ENCODE measurements at places on chromosomes 2 and 18.
A peak's percentile ranks its signal among the peaks of the same experiment; 100 is the strongest.

- no peak for DNase-seq
These were observed 220.6 kb upstream of the LRRTM1 start for GRCh38 chr2:80525152-80525551.

DNA sequence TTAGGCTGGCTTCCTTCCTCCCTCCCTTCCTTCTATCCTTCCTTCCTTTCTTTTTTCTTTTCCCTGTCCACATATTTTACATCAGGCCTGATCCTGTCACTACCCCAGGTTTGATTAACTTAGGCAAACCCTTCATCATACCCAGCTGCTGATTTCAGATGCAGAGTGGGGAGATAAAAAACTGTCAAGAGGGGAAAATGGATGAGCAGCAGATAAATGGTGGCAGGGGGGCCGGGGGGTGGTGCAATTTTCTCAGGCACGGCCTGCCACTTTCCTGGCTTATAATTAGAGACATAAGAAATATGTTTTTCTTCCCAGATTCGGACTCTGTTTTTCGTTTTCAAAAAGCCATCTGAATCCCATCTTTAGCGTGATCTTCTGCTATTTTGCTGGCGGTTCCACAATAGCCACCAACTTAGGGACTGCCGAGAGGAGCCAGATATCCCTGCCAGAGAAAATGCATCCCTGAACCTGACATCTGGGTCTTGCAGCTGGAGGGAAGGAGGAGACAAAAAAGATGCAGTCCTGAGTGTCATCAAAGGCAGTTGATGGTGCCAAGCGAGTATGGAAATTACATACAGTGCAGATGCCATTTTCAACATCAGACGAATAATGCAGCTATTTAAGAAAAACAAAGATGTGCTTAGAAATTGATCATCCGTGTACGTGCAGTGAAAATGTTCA lies 49.9 kb downstream of the CXCR4 start:
- DNase-seq, result no peak

DNA sequence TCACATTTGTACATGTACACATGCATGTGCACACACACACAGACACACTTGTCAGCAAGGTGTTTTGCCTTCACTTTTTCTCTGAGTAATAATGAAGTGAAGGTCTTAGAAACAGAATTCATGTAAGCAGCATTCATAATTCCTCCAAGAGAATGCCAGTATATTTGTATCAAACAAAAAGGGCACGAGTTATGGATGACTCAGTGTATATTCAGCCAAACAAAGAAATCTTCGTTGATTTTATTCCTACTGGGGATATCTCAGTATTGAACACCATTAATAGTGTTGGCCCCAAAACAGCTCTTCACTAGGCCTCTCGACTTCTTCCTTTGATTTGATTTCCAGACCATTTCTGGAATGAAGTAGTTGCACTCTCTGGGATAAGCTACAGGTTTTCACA lies 125.3 kb downstream of the PIK3C3 start:
- DNase-seq, result no peak

GRCh38 chr2:157786663-157787363 lies 89.3 kb downstream of the ACVR1 start:
- DNase-seq, result no peak

GRCh38 chr2:149331023-149331400 lies 625 bp downstream of the LYPD6 start:
- no peak for DNase-seq

GRCh38 chr2:144117086-144117485 lies 402.8 kb downstream of the ZEB2 start:
- DNase-seq, result no peak

DNA sequence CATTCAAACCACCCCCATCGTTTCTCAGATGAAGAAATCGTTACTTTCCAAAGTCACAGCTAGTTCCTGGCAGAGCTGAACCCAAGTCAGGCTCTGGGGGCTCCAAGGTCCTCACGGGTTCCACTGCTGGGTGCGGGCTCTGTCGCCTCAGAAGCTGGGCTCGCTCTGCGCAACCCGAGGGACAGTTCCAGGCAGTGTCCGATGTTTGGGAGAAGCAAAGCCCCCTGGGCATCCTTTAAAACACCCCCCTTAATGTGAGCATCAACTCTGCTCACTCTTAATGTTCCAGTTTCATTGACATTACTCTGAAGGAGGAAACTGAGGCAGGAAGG lies 796 bp downstream of the AOX1 start:
- no peak for DNase-seq

DNA sequence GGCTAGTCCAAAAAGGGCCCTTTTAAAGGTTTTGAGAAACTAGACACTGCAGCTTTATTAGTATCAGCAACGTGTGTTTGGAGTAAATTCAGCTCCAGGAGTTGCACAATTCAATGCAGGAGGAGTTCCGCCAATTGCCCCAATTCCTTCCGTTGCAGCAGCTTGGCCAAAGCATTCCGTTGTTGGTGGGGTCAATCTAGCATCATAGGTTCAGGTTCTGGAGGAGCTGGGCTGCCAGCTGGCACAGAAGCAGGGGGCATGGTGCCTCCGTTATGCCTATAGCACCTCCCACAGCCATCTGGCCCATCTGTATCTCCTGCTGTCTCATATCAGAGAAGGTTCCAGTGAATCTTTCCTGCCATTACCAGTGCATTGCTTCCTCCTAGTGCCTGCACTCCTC lies 55.4 kb downstream of the REL start:
- no peak for DNase-seq

DNA sequence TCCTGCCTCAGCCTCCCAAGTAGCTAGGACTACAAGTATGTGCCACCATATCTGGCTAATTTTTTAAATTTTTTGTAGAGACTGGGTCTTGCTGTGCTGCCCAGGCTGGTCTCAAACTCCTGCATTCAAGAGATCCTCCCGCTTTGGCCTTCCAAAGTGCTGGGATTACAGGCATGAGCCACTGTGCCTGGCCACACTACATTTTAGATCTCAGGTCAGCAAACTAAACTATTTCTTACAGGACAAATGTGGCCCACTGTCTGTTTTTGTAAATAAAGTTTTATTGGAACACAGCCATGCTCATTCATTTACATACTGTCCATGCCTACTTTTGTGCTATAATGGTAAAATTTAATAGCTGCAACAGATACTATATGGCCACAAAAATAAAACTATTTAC lies 17.8 kb downstream of the INO80D start:
- no peak for DNase-seq

DNA sequence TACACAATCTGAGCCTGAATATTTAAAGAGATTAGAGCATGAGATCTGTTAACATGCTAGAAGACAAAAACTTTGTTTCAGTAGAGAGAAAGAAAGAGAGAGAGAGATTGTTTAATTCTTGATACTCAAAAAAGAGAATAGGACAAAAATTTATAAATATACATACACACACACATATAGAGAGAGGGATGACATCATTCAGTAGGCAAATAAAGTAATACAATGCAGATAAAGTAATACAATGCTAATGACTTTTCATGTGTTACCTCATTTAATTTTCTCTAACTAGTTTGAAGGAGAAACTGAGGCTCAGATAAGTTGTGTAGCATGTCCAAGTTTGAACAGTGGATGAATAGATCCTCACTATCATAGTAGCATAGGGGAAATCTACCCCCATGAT lies 286.4 kb downstream of the CMPK2 start:
- no peak for DNase-seq

GRCh38 chr2:132404056-132404455 lies 12.5 kb upstream of the GPR39 start:
- no peak for DNase-seq

GRCh38 chr2:13537771-13538349 lies 821.1 kb downstream of the TRIB2 start:
- DNase-seq, result no peak

DNA sequence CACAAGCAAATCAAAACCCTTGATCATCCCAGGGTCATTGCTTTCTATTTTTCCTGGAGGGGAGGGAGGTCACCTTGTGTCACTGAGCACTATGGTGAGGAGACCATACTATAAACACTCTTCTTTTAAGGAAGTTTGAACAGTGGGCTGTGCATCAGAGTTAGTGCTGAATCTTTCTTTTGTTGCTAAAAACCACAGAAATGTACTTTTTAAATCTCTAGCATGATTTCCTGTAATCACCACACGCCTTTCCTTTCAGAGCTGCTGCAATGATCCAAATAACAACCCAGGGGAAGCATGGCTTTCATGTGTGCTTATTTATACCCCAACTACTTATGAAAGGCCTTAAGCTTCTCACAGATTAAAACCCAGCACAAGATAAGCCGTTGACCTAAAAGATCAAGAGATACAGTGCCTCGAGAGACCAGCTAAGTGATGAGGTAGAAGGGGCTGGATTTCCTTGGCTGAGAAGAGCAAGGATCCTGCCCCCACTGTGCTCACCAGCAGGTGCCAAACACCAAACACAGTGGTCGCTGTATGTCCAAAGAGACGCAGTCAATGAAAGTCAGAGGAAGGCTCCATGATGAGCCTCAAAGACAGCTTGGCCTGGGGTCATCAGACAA lies 34.7 kb downstream of the TRABD2A start:
- DNase-seq, result no peak

- no peak for DNase-seq
These were observed 48.0 kb downstream of the DDX18 start for GRCh38 chr2:117862459-117862858.

GRCh38 chr2:5978131-5978751 lies 286.1 kb downstream of the SOX11 start:
- DNase-seq, result no peak

DNA sequence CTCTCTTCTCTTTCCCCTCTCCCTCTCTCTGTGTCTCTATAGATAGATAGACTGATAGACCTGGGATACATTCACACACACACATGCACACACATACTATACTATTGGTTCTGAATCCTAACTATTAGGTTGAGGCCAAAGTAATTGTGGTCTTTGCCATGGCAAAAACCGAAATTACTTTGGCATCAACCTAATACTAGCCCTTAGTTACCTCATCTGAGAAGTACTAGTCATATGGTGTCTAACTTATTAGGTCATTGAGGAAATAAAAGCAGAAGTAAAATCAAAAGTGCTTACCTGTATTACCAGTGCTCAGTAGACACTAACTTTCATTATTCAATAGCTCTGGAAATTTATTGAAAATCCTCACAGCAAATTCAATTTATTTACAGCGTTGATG lies 451.5 kb downstream of the EPHA4 start:
- DNase-seq, result no peak

GRCh38 chr2:181371782-181372645 lies 85.2 kb upstream of the ITGA4 start:
- no peak for DNase-seq

DNA sequence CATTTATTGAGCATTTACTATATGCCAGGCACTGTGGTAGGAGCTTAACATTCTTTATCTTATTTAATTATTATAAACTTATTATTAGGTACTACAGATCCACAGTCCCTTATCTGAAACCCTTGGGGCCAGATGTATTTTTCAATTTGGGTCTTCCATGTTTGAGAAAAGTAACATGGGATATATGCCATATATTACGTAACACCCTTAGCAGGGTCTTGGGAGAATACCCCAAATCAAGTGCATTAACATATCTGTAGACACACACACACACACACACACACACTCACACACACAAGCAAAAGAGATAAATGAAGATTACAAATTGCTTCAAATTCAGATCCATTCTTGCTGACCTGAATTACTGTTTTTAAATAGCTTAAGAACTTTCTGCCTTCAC lies 13.7 kb downstream of the NTSR2 start:
- DNase-seq, result no peak

DNA sequence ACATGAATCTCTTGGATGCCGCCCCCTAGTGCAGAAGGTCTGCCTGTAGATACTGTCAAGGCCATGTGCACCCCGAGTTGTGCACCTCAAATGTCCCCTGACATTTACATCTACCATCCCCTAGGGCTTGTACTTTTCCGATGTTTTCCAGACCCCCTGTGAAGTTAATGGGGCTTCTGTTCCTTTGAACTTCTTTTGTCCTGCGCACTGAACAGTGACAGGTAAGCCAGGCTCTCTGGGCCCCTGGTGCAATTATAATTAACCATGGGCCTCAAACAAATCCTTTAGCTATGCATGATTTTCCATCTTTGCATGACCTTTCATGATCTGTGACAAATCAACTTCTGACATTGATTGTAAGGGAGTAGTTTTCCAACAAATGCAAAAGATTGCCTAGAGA lies 158.4 kb downstream of the FHOD3 start:
- DNase-seq, result no peak

- DNase-seq, result no peak
These were observed at the start of gene EFEMP1 for GRCh38 chr2:55923091-55923981. TSS of gene EFEMP1 (minus strand) at chr2:55923782. CDS start at chr2:55922440, 1,342 bp downstream.

- DNase-seq, result no peak
These were observed 213.4 kb upstream of the STK17B start for GRCh38 chr2:196384729-196385128.

DNA sequence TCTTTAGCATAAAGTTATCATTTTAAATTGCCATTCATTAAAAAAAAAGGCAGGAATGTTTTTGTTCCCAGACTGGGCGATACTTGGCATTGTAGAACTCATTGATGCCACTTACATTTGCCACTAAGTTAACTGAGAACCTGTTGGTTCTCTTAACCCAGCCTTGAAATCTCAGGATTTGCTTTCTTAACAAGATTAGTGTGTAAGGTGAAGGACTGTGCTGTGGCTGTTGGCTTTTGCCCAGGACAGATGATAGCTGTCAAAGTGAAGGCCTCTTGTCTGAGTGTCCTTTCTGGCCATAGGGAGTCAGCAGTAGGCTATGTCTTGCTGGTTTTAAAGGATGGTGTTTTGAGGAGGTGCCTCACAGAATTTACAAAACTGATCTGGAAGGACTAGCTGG lies 2.6 kb downstream of the DPYSL5 start:
- DNase-seq, result no peak

- DNase-seq, result no peak
These were observed 169.9 kb downstream of the BCL11A start for GRCh38 chr2:60383401-60384143.

- DNase-seq, result no peak
These were observed 32.3 kb upstream of the ITSN2 start for GRCh38 chr2:24392542-24393059.

- DNase-seq, result no peak
These were observed 49.2 kb downstream of the CRIM1 start for GRCh38 chr2:36404754-36405153.

- DNase-seq, result peak; percentile 40
These were observed 689.4 kb upstream of the FANCL start for GRCh38 chr2:58930537-58930936.

DNA sequence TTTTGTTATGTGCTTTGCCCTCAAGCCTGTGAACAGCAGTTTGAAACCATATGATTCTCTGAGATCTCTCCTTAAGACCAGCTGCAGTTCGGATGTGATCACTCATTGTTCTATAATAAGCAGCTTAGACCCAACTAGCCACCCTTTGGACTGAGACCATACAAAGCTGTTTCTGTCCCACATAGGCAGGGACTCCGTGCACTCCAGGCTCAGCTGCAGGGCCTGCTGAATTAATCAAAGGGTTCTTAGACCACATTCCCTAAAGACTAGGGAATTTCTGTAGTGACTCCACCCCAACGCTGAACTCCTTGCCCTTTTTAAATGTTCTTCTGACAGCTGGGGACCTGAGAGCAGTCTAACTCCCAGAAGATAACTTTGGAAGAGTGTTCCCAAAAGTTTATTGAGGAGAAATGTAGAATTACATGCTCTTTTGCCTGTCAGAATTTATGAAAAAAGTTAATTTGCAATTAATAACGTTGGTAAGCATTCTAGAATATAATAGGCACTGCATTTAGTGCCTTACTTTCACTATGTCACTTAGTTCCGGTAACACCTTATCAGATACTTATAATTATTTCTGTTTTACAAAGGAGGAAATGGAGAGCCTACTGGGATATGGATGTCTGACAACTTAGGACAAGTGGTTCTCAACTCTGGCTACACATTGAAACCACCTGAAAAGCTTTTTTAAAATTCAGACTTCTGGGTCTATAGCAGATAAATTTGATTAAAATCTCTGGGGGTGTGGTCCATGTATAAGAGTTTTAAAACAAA lies 42.3 kb downstream of the GULP1 start:
- DNase-seq, result peak; percentile 72

GRCh38 chr18:30485078-30485477 lies 557.5 kb downstream of the DSC3 start:
- DNase-seq, result no peak

Data from HAP-1 (cell line).